SIG-M5 (cell line): ENCODE measurements at places on chromosomes 3 and 15.

DNA sequence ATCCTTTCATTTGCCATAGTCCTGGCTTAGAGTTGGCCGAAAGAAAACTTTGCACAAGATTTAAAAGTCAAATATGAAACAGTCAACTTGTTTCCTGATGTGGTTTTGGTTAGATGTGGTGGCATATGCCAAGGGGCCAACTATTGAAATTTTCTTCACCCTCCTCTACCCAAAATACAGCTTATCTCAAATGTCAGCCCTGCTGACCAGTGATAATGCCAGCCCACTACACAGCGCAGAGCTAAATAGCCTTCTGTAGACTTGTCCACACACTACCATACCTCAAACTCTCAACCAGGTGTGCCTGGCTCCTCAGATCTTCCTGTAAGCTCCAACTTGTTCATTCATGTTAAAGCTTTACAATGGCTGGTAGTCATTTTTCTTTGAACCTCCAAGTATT is 368.5 kb upstream of the STAC start:
- no peak for DNase-seq

DNA sequence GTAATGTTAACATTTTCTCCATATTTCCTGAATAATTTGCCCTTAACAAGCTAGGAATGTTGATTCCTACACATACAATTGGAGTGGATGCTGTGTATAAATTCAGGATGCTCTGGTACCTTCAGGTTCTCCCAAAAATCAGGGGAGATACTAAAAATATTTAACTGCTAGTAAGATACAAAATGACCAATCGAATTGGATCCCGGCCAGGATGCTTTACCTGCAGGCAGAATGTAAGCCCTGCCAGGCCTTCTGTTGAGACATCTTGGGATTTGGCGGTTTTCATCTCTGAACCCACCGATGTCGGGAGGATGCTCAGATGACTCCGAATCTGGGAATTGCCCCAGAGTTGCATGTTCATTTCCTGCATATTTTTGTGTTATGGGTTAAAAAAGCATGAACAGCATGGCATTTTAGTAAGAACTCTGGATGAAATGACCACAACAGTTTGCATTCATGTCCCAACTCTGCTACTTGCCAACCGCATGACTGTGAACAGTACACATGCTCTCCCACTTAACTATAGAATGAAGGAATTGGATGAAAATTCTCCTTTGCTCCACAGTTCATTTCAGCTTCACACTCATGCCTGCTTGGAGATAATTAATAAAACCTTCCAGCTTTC is 241.4 kb upstream of the TBL1XR1 start:
- no peak for DNase-seq

- no peak for DNase-seq
Observed at GRCh38 chr15:101063891-101064794, 145.0 kb downstream of the LRRK1 start.

- no peak for DNase-seq
Observed at GRCh38 chr3:120170223-120170622, 76.0 kb upstream of the GSK3B start.

DNA sequence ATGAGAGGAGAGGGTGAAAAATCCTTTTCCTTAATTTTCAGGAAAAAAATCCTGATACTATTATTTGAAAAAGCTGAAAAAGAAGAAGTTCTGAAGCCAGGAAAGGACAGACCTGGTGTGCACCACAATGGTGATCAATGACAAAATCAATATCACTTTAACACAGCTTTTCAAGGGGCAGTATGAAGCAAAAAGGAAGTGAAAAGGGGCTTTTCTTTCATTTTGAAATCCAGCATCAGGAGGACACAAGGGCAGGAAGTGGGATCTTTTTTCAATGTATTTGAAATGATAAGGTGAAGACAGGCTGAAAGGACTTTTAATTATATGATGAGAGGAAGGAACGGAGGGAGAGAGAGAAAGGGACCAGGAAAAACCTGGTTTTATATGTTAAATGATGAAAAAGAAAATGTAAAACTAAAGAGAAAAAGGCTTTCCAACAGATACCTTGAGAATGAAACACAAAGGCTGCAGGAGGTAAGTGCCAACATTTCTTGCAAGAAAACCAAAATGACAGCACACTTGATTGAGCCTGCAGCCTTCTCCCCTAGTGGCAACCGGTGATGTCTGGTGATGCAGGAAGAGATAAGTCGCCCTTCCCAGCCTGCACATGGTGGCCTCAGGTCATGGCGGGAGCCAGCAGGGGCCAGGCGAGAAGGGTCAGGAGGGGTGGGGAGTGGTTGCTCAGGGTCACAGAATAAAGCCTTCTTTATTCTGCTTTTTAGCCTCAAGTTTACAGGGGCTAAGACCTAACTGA is 236.7 kb upstream of the WNT5A start:
- no peak for DNase-seq

DNA sequence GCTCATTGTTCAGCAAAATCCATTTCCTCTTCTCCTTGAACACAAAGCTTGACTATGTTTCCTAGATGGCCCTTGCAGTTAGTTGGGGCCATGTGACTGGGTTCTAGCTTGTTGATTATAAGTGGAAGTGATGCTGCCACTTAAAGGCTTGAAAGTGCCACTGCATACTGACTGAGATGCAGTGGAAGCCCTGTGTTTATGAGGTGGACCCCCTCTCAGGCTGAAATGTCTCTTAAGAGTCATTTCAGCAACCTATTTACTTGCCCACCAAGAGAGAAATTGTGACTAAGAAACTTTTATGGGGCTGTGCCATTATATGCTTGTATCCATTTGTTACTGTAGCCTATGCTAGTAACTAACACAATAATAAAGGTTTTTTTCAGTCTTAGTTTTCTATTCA is 8.4 kb upstream of the ANP32A start:
- no peak for DNase-seq

GRCh38 chr3:50213373-50213772 is 8.3 kb downstream of the SLC38A3 start:
- DNase-seq: no peak

DNA sequence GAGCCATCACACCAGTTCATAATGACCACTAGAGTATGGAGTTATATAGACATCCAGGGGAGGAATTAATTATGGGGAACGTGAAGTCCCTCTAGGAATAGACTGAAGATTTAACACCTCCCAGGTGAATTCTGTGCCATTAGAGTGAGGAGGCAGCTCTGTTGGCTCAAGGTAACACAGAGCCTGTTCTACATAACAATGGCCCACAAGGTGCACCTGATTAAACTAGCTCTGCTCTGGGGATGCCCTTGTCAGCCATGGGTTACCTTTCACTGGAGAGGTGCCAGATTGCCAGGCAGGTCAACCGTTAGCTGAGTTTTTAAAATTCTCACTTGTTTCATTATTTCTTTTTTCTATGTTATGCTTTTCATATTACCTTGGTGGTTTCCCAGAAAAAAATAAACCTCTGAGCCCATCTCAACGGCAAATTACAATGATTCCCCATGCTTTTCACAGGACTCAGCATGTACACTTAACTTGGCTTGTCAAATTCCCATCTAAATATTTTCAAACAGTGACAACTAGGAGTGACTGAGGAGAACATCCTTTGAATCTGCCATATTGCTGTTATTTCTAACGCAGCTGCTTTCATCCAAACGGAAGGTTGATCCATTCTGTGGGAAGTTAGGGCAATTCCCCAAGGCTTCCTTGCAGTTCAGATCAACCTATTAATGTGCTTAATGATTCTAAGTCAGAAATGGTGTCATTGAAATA is 512.9 kb downstream of the MCTP2 start:
- DNase-seq: no peak

DNA sequence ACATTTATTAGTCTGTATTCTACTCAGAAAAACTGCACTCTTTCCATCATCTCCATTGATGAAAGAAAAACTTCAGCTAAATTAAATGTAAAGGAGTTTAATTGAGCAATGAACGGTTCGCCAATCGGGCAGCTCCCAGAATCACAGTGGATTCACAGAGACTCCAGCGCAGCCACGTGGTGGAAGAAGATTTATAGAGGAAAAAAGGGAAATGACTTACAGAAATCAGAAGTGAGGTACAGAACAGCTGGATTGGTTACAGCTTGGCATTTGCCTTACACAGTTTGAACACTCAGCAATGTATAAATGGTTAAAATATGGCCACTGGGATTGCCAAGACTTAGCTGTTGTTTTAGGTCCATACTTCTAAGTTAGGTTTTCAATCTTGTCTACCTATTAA is 2.8 kb upstream of the SUCLG2 start:
- DNase-seq: no peak

GRCh38 chr3:54819946-54820345 is 107.9 kb downstream of the LRTM1 start:
- no peak for DNase-seq

DNA sequence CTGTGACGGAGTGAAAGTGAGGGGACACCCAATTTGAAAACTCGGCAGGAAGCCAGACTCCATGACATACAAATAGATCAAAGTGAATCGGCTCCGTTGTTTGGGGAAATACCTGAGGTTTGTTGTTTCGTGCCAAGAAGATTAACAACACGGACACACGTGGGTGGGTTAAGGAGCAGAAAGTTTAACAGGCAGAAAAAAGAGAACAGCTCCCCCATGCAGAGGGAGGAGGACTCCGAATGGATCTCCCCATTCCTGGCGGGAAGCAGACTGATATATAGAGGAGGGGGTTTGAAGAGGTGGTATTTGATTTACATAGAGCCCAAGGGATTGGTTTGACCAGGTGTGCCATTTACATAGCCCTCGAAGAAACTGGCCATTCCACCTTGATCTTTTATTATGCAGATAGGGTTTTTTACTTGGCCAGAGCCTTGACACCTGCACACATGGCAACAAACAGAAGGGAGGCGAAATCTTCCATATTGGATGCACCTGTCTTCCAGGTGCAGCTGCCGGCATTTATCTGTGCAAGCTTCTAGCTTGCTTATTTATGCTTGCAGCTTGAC is 4.8 kb upstream of the SACM1L start:
- no peak for DNase-seq

DNA sequence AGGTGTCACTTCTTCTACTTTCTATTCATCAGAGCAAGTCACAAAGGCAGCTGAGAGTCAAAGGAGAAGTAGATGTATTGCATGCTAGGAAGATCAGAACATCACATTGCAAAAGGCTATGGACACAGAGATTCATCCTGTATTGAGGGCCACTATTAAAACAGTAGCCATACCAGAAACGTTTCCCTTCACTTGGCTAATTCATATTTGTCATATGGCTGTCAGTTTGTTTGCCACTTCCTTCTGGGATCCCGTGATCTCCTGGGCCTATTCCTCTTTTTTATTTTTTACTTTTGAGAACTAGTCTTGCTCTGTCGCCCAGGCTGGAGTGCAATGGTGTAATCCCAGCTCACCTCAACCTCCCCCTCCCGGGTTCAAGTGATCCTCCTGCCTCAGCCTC is 184.0 kb upstream of the SATB1 start:
- no peak for DNase-seq

DNA sequence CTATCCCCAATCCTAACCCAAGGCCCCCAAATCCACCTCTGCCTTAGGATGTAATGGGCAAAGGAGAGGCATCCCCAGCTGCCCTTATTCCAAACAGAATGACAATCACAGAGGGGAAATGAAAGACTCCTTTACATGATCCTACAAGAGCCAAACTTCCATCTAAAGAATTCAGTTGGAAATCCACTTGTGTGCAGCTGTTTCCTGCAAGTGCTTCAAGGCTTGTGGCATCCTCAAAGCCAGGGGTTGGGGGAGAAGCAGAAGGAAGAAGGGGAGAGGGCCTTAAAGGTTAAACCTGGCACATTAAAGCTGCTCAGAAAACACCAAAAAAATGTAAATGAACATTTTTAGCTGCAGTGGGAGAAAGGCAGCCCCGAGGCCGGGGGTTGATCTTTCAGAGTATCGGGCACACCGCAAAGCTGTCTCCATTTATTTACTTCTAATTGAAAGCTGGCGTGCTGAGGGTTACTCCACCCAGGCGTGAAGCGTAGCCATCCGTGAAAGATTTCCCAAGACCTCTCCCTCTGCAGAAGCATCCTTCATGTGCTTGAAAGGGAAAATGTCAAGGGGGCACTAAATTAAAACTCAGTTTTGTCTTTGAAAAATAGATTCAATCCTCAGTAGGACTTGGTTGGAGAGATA is 217.8 kb downstream of the SHQ1 start:
- no peak for DNase-seq

DNA sequence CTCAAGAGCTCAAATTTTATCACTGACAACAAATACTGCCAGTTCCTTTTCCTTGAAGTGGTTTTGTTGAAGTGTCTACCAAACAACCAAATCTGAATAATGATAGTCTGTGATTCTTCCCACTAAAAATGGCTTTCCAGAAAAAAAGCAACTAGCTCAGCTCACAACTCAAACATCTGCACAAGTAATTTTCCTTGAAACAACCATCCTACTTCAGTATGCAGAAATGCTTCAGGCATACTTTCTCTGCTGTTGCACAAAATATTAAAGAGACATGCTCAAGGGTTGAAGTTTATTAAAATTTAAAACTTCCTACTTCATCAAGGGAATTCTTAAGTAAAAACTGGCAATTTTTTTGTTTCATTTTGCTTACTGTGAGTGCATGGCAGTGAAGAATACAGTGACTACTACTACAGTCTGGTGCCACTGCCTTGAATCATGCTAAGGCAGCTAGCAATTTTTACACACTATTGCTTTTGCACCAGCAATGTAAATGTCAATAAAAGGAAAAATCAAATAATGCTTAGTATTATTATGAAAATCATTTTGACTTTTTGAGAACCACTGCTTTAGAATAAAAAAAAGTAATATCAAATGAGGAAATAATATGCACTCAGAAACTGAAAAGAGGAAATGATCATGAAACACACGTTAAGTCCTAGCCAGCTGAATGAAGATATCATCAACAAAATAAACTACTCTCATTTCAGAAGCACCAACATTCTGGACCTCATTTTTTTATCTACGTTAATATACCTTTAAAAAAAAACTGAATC is 33.6 kb downstream of the VPS13C start:
- no peak for DNase-seq

GRCh38 chr3:179189759-179190158 is 41.6 kb downstream of the PIK3CA start:
- no peak for DNase-seq

DNA sequence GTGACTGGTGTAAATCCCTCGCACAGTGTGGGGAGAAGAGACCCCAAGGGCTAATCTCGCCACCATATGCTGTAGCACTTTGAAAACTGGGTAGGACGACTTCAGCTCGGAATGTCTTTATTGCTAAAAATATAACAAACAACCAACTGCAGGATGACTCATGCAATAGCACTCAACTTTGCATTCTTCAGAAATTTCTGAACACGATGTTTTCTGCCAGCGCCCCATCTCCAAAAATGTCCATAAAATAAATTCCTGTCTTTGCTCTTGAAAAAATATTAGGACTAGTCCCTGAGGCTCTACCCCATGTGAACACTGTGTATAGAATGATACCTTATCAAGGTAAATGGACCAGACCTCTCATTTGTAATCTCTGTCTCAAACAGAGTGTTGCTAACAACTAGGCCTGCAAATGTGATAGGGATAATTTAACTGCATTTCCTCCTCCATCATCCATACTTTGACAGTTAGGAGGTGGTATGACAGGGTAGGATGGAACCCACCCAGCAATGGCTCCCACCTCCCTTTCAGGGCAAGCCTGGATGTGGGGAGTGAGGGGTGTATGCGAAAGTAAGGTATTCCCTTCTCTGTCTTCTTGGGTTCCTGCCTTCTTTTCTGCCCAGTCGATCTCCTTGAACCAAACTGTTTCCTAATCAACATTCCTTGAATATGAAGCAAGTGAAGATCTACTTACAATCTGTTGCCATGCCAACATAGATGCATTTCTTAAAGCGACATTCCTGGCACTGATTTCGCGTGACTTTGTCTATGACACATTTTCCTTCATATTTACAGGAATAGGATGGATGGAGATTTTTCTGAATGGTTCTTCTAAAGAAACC is 201.1 kb downstream of the NR1D2 start:
- no peak for DNase-seq
